Epithelial cell of esophagus (primary cell): ENCODE measurements at places on chromosomes 13 and 19.

- DNase-seq = no peak
Observed at GRCh38 chr19:4719499-4719866, 4.2 kb downstream of the DPP9 start.

- peak; percentile 96 for DNase-seq
Observed at GRCh38 chr19:41774515-41774980, 19.2 kb downstream of the CEACAM6 start.

DNA sequence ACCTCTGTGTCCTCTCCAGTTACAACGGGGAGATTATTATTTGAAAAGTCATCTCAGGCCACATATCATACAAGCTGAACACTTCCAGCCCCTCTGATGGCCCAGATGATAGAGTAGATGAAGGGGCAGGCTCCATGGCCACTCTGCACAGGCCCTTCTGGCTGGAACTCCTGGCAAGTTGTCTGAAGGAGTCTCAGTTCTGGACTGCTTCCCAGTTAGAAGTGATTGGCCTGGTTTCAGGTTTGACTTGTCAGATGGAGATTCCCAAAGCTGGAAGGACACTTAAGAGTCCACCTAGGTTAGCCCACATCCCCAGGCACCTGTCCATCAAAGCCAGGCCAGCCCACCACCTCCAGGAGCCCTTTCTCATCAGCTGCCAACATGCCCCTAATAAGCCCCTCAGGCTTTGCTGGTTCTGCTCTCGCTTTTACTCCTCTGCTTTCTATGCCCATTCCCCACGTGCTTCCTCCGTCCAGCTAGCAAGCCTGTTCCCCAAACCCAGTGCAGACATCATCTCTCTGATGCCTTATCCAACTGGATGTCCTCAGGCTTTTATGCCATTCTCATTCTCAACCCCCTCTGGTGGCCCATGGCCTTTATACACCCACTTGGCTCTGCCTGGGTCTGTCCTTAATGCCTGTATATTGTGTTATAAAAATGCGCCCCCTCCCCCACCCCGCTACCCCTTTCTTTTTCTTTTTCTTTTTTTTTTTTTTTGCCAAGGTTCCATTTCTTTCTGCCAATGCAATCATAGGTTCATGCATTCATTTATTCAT lies 56.5 kb downstream of the HSPH1 start:
- no peak for DNase-seq

- DNase-seq = no peak
Observed at GRCh38 chr13:25178070-25178469, 6.0 kb upstream of the AMER2 start.

DNA sequence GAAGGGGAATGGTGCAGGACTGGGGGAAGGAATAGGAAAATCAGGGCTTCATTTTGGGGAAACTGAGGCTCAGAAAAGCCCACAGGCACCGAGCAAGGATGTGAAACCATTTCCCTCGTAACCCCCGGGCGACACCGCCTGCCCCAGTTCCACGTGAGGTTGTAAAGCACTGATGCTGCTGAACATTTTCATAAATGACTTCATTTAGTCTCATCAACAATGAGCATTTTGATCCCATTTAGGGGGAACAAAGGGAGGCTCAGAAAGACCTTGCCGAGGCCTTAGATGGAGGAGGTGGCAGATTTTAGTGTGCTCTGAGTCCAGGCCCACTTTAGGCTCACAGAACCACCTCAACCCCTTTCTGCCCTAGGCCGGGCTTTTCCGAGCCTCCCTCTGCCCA lies 20.5 kb upstream of the FBXO27 start:
- DNase-seq = no peak

DNA sequence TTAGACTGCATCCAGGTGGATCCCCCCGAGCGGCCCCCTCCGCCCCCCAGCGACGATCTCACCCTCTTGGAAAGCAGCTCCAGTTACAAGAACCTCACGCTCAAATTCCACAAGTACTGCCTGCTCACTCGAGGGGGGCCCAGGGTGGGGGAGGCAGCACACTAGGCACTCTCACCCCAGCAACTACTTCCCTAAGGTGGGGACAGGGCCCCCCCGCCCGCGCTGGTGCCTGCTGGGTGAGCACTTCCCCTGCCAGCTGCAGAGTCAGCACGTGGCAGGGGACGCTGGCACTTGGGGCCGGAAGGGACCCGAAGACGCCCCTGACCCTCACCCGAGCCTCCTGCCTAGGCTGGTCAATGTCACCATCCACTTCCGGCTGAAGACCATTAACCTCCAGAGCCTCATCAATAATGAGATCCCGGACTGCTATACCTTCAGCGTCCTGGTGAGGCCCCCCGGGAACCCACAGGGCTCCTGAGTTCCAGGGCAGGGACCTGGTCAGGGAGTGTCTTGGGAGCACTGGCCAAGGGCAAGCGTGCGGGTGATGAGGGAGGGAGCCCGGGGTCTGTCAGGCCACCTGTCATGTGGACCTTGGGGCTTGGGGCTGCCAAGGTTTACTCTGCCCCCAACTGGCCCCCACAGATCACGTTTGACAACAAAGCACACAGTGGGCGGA lies 5.2 kb downstream of the MCOLN1 start:
- no peak for DNase-seq

- DNase-seq = no peak
Observed at GRCh38 chr13:21556051-21556450, 47.9 kb downstream of the MICU2 start.

- DNase-seq = no peak
Observed at GRCh38 chr19:47658431-47659348, 49.8 kb downstream of the BICRA start.

DNA sequence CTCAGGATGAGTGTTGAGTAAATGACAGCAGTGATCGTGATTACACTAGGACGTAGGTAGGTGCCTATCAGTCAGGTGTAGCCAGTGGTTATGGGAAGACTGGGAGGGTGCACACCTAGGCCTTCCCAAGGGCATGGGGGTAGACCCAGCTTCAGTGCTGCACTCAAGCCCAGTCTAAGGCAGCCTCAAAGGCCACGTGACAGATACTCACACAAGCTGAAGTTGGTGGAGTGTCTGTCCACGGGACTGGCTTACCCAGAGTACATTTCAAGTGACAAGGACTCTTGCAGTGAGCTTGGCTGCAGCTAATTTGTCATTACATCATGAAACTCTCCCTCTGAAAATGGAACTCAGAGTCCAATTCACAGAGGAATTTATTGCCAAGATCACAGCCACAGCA lies 118.3 kb downstream of the SHISA2 start:
- no peak for DNase-seq

DNA sequence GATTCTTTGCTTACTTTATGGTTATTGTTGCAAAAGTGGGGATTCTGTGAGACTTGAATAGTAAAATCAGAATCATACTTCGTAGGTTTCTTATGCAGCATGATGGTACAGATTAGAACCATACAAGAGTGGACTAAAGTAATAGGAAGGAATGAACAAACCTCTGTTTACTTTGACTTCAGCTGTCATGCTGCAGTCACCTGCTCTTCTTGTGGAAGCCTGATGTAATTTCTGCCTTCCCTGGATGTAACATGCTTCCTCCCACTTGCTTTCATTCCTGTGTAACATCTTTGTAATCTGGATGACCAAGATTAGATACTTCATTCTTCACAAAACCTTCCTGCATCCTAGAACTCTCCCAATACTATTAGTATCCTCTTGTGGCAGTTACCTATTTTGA lies 235.0 kb downstream of the PCCA start:
- DNase-seq = no peak

DNA sequence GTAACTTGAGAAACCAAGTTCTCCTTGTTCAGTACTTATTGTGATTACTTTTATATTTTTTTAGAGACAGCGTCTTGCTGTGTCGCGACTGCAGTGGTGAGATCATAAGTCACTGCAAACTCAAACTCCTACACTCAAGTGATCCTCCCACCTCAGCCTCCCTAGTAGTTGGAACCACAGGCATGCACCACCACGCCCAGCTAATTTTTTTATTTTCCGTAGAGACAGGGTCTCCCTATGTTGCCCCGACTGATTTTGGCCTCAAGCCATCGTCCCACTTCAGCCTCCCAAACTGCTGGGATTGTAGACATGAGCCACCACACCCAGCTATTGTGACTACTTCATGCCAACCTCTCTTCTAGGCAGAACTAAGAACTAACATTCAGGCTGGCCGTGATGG lies 8.3 kb downstream of the C19orf53 start:
- DNase-seq = no peak

GRCh38 chr19:4877753-4878490 lies 10.5 kb upstream of the PLIN3 start:
- no peak for DNase-seq

DNA sequence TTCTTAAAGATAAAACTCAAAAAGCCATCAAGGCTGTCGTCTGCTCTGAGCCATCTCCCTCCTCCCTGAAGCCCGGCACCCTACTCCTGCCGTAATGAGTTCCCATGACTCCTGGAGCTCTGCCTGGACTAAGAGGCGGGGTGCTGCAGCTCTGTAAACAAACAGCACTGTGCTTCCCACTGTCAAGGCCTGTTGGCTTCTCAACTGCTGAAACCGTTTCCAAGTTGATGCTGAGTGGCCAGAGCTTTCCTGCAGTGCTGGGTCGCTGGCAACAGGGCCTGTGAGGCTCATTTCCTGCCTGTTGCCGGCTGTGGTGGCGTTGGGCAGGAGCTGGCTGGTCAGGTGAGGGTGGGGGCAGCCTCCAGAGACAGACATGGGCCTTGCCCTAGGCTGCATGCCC lies 26.7 kb upstream of the ISYNA1 start:
- peak; percentile 32 for DNase-seq

GRCh38 chr19:47730521-47730889 lies 14.8 kb upstream of the NOP53 start:
- DNase-seq = no peak

DNA sequence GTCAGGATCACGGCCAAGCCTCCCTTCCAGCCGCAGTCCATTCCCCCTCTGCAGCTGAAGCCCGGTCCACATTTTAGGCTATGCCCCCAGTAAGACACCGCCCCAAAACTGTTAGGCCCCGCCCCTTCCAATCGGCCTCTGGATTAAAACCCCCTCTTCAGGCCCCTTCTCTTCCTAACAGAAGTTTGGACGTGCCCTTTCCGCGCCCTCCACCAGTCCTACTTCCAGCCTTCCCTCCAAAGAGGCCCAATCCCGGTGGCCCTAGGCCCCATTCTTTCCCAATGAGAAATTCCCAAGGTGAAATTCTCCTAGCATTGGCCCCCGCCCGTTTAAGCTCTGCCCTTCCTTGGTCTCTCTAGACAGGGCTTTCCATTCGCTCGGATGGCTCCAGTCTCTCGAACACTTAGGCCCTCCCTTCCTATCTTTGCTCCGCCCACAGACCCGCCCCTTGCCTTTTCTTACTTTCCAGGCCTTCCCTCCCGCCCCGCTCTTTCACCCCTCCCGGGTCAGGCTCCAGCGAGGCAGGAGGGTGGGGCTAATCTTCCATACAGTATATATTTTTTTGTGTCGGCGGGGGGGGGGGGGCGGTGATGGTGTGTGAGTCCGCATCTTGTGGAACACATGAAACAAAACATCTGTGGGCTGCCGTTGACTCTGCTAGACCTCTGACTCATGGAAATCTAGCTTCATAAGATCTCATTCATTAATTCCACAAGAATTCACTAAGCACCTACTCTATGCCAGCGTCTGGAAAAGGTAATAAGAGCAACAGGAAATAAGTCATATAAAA lies 13.6 kb downstream of the LTBP4 start:
- peak; percentile 96 for DNase-seq

DNA sequence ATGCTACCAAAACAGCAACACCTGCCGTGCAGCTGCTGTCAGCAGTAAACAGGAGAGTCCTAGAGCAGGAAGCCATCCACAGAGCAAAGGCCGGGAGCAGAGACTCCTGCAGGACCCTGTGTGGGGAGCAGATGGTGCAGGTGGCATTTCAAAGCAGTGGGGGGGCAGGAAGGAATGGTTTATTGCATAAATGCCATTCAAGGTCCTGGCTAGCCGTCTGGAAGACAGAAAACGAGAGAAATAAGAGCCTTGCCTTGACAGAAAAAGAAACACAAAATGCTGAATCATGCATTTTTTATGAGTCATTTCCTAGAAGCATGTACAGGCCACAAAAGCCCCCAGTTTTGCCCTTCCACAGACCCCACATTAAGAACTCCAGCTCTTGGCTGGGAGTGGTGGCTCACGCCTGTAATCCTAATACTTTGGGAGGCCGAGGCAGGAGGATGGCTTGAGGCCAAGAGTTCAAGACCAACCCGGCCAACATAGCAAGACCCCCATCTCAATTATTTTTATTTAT lies 5.4 kb downstream of the RSPH6A start:
- peak; percentile 60 for DNase-seq

- DNase-seq = no peak
Observed at GRCh38 chr13:45064889-45065288, 55.4 kb upstream of the GTF2F2 start.
